Left renal pelvis (tissue), 4 donors: ENCODE measurements at places on chromosomes 3 and 15.

GRCh38 chr15:29125382-29126207 lies 144.0 kb downstream of the NSMCE3 start:
- no peak for DNase-seq

GRCh38 chr15:76533995-76534394 lies 197.4 kb downstream of the ISL2 start:
- DNase-seq, result no peak

- no peak for DNase-seq
These were observed 31.3 kb upstream of the FURIN start for GRCh38 chr15:90837094-90837493.

- DNase-seq, result no peak
These were observed 30.2 kb downstream of the FAM174B start for GRCh38 chr15:92625251-92625980.

DNA sequence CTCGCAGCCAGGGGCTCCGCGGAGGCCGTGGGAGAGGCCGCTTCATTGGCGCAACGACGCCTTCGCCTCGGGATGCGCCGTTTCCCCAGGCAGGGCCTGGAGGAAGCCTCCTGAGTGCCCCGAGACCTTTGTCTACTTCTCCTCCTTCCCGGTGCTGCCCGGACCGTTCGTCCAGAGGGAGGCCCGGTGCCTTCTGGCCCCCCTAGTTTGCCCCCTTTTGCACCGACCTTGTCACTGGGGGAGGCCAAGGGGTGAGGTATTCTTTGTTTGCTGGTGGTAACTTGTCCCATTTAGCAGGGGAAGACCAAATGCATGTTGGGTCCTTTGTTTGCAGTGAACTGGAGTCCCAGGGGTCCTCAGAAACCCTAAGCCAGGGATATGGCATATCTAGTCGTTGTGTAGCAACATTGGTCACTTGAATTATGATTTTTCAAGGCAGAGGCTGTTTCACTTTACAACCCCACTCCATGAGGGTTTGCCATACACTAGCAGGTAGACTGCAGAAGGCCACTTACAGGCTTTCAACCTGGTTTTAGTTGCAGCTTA lies 615 bp downstream of the DHX30 start:
- no peak for DNase-seq

GRCh38 chr15:40911693-40912092 lies 17.4 kb downstream of the VPS18 start:
- no peak for DNase-seq

DNA sequence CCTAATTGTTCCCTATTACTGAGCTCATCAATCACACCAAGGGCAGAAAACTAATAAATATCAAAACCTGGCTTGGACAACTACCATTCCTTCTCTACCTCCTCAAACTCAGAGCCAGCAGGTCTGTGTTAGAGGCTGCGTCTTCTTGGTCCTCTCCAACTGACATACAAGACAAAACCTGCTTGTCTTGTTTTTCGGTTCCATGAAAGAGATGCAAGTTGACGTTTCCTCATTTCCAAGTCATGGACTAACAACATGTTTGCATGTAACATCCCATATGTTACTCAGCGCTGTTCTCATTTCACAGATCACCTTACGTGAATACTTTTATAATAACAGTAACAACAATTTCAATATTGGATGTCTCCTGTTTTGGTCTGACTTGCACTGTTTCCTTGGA lies 110.9 kb downstream of the LMLN start:
- DNase-seq, result no peak

- DNase-seq, result no peak
These were observed 107.8 kb upstream of the BOC start for GRCh38 chr3:113103588-113103987.

GRCh38 chr15:41020829-41021228 lies 67.6 kb downstream of the CHAC1 start:
- no peak for DNase-seq

DNA sequence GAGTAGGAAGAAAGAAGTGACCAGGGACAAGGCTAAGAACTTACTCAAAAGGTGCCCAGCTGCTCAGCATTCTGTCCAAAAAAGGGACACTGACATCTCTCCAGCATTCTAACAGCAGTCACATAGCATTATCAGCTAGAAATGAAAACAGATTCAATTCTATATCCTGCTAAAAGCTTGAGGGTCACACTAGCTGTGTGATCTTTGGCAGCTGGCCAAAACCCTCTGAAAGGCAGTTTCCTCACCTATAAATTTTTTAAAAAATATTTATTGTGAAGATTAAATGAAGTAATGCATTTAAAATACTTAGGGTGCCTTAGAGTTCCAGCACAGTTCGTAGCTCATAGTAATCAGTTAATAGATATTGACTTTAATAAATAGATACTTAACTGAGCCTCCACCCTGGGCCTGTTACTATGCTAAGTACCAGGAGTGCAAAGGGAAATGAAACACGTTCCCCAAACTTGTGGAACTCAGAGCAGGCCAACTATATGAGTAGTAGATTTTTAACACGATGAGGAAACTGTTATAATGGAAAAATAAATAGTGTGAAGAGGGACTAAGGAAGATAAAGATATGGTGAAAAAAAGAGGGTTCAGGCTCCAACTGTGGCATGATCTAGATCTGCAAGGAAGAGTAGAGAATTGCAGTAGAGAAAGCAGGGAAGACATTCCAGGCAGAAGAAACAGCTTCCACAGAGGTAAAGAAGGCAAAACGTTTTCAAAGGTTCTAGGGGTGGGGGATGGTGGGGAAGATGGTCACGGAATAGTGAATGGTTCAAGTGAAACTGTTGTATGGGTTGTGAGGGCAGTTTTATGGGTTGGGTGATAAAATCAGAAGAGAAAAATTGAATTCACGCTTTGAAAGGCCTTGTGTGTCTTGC lies 11.4 kb downstream of the CD86 start:
- no peak for DNase-seq

- no peak for DNase-seq
These were observed 118.7 kb upstream of the PTPRG start for GRCh38 chr3:61442696-61443095.

DNA sequence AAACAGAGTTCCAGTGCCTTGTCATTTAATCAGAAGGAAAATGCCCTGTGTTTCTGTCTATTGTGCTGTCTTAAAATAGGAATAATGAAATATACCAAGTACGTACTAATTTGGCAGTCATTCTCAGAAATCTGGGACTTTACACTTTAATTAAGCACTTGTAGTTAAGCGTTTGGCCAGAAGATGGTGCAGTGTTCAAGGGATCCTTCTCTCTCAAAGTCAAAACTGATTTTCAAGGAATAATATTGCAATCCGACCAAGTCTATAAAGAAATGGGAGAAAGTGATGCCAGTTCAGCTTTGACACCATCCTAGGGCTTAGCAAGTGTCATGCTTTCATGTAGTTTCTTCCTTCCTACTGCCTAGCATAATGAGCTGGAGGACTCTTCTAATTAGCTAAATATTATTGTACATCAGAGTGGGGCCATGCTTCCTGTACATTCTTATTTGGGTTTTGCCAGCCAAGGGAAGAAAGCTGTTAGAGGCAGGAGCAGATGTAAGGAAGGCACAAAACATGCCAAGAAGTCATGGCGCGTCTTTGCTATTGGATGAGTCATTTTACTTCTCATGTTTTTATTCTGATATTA lies 64.8 kb downstream of the SAMMSON start:
- DNase-seq, result no peak

GRCh38 chr3:52934630-52935530 lies 37.5 kb upstream of the STIMATE start:
- DNase-seq, result peak; percentile 29

DNA sequence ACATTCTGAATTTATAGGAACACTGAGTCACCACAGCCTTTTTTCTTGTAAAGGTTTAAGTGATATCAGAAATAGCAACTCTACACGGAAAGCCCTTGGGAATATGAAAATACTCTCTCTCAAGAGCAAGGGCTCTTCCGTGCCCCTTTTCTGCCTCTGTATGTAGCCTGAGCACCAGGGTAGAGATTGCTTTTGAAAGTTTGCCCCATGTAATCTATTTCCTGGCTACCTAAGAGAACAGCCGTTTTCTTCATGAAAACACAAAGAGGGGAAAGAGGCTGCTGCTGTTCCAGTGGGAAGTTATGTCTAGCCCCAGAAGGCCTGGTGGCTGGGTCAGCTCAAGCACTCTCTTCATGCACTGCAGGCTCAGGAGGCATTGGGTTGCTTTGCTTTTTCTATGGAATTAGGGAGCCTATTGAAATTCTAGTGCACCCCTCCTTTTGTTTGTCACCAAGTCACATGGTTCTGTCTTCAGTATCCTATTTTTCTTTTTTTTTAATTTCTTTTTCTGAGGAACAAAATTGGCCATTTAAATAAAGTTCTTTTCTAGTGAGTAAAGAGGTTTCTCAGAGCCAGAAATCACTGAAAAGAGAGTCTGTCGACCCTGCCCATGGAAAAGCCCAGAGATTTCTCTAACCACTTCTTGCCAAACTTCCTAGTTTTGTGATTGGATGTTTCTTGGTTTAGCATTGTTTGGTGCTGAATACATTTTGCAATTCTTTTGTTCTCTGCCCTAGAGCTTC lies 39.5 kb downstream of the TIGIT start:
- no peak for DNase-seq

DNA sequence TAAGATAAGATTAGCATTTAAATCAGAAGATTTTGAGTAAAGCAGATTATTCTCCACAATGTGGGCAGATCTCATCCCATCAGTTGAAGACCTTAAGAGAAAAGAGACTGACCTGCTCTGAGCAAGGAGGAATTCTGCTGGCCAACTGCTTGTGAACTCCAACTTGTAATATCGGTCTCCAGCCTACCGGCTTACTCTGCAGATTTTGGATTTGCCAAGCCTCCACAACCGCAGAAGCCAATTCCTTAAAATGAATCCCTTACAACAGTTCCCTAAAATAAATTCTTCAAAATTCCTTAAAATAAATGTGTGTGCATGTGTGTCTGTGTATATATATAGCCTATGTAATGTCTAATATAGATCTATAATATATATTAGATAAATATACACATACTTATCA lies 107.4 kb upstream of the KLF13 start:
- DNase-seq, result no peak

- no peak for DNase-seq
These were observed 56.9 kb downstream of the UBR1 start for GRCh38 chr15:43048935-43049334.

GRCh38 chr3:77038930-77039605 lies 831 bp upstream of the ROBO2 start:
- DNase-seq, result no peak
